Trophoblast cell (in vitro differentiated cells and primary cell): ENCODE measurements at places on chromosomes 1 and 21.
A peak's percentile ranks its signal among the peaks of the same experiment; 100 is the strongest.

- no peak for DNase-seq
Observed at GRCh38 chr1:167794043-167794442, 72.3 kb downstream of the MPZL1 start.

- DNase-seq, result no peak
Observed at GRCh38 chr1:59195151-59195550, 101.7 kb upstream of the FGGY start.

DNA sequence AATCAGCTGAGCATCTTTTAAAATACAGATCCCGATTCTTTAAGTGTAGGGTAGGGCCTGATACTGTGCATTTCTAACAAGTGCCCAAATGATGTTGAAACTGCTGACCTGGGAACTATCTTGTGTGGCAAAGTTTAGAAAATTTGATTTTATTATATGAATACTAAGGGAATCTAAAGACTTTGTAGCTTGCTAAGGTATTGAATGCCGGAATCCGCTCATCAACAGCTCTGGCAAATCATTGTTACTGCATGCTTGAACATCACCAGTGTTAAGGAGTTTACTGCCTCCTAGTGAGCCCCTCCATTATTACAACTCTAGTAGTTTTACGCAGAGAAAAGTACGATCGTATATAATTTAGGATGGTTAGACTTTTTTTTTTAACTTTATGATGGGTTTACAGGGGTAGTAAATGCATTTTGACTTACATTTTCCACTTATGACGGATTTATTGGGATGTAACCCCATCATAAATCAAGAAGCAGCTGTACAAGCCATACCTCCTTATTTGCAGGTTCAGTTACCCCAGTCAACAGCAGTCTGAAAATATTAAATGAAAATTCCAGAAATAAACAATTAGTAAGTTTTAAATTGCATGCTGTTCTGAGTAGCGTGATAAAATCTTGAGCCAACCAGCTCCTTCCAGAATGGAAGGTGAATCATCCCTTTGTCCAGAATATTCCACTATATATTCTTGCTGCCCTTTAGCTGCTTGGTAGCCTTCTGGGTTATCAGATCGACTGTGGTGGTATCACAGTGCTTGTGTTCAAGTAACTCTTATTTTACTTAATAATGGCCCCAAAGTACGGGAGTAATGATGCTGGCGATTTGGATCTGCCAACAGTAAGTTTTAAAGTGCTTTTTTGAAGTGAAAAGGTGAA, 892 bp downstream of the TYW3 start:
- peak; percentile 81 for DNase-seq

GRCh38 chr1:89590341-89591080, 42.4 kb upstream of the LRRC8C start:
- DNase-seq, result peak; percentile 97

DNA sequence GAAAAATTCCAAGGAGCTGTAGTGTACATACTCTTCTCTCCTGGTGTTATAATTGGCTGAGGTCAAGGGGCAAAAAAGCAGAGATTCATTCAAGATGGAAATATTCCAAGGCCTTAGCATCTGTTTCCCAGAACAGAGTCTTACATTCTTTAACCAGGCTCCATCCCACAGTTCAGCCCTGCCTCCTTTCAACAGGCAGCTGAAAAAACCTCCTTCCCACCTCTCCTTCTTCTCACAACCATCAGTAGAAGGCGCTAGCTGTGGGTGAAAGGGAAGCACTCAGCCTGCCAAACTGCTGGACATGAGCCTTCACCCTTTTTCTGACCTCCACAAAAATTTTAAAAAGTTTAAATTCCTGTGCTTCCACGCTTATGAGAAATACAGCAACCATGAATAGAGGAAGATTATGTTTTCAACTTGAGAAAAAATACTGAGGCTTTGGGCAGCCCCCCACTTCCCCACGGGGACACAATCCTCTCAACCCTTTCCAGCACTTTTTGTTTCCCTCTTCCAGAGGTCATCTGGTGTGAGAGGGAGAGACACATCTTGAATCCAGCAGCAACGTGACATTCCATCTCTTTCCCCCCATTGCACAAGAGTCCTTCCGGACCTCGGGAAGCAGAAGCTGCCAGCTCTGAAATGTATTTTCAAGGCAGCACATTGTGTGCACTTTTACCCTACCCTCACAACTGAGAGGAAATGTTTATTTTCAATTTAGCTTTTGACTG, 43.2 kb upstream of the FMO2 start:
- no peak for DNase-seq

DNA sequence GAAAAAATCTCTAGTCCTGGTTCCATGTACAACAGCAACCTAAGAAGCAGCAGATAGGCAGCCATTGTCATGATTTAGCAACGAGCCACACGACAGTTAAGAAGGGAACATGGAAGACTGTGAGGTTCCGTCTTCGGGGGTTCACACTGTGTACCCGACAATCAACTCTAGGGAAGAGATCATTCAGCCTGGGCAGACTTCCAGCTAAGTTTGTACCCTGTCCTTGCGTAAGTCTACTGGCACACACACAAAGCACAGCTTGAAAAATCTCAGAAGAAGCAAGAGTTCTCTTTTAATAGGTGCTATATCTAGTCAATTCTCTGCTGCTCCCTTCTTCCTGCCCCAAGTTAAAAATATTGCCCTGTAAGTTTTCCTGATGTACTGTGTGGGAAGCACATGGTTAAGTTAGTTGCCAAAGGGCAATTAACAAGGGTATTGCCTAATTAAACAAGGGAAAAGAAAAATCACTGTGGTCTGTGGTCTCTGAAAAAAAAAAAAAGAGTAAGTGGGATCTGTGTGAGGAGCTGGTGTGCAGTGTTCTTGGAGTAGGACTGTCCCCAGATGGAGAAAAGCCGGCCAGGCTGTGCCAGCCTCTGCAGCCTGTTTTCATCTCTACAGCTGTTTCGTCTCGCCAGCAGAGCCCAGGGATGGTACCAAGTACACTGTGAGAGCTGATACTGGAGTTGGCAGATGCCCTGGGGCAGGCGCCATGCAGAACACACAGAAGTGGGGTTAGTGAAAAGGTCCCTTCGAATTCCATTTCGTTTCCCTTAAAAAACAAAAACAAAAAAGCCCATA, 6.4 kb upstream of the MYBPHL start:
- DNase-seq, result no peak

DNA sequence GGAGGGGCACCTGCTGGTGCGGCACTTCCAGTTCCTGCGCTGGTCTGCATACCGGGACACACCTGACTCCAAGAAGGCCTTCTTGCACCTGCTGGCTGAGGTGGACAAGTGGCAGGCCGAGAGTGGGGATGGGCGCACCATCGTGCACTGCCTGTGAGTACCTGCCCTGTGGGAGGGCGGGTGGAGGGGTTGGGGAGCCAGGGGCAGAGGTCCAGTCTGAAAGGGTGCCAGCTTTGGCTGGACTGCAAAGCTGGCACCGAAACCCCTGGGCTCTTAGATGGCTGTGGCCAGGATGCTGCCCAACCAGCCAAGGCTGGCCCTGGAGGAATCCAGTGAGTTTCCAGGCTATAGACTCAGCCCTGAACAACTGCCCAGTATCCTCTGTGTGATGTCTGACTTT, 87.3 kb downstream of the PTPRU start:
- no peak for DNase-seq
